ENCODE measurements at places on chromosomes 11 and 22. TPM values are rescaled to one million over a fixed set of nuclear protein-coding genes. Genes with fewer than 3 reads are reported as not detected.

DNA sequence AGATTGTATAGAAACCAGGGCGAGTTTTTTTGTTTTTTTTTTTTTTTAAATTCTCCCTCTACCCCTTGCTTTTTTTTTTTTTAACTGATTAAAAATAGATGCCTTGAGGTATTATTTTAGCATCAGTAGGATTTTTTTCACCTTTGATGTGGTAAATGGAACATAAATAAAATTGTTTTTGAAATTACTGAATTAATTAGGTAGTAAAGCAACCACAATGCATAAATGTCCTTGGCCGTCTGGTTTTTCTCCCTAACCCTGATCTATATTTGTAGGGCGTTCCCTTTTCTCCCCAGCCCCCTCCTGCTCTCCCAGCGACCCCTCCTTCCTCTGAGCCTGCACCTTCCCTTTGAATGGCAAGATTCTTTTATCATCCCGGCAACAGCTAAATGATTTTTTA, 107.8 kb downstream of the ZBTB16 start:
- DNase-seq = no peak

DNA sequence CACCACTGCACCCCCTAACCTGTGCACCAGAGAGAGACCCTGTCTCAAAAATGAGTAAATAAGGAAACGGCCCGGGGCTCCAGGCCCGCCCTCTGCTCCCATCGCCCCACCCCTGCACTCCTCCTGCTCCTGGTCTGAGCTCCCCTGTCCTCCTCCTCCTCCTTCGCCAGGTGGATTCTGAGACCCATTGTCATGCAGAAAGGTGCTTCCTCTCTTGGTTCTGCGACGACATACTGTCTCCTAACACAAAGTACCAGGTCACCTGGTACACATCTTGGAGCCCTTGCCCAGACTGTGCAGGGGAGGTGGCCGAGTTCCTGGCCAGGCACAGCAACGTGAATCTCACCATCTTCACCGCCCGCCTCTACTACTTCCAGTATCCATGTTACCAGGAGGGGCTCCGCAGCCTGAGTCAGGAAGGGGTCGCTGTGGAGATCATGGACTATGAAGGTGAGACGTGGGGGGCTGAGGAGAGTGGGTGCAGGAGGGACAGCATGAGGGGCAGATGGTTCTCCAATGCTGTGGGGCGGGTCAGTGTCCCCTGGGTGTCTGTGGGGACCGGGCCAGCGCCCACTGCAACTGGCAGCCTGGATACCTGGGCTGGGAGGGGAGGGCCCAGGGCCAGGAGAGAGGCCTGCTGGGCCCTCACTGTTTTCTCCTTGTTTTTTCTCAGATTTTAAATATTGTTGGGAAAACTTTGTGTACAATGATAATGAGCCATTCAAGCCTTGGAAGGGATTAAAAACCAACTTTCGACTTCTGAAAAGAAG, 3.1 kb upstream of the APOBEC3D start:
- DNase-seq = no peak

GRCh38 chr22:37848587-37849088, 581 bp upstream of the EIF3L start:
- no peak for DNase-seq

The COX8A gene
- 597 TPM for total RNA-seq

GRCh38 chr22:47796128-47796908, 1033.9 kb downstream of the TBC1D22A start:
- DNase-seq = no peak

GRCh38 chr11:128420265-128420664, 167.1 kb downstream of the ETS1 start:
- DNase-seq = no peak

GRCh38 chr11:70135625-70136059, 57.5 kb downstream of the ANO1 start:
- DNase-seq = peak; percentile 17

- no peak for DNase-seq
Observed at GRCh38 chr22:46387748-46388147, 52.2 kb downstream of the TRMU start.

DNA sequence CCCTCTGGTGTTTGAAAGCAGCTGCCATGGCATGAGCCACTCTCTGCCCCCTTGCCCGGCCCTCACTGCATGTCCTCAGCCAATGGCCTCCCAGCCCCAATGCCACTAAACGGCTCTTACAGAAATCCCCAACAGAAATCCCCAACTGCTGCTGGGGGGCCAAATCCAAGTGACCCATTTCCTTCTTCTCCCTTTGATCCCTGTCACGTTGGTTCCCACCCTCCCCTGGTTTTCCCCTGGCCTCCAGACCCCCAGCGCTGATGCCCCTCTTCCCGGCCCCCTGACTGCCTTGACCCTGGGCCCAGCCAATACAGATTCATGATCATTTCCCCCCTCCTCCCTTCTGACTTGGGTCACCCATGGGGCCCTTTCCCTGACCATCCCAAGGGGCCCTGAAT, 30.9 kb downstream of the IGLL1 start:
- DNase-seq = no peak

DNA sequence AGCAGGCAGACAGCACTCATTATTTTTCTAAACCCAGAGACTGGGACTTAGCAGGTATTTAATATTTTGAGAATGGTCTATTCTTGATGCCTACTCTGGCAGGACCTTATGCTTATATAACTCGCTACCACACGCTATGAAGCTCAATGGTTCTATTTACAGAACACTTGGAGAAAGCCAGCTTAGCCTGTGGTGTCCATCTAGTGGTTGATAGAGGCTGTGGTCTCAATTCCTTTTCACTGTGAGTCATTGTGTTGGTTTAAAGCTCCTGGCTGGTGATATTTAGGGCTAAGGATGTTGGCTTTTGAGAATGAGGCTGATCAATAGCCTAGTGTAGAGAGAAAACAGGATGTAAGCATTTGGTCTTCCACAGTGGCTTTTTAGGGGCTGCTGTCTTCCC, 206.4 kb downstream of the DBX1 start:
- peak; percentile 80 for DNase-seq

- DNase-seq = no peak
Observed at GRCh38 chr11:74132833-74133232, 38.0 kb downstream of the C2CD3 start.

The SLC17A6 gene
- not detected for total RNA-seq

DNA sequence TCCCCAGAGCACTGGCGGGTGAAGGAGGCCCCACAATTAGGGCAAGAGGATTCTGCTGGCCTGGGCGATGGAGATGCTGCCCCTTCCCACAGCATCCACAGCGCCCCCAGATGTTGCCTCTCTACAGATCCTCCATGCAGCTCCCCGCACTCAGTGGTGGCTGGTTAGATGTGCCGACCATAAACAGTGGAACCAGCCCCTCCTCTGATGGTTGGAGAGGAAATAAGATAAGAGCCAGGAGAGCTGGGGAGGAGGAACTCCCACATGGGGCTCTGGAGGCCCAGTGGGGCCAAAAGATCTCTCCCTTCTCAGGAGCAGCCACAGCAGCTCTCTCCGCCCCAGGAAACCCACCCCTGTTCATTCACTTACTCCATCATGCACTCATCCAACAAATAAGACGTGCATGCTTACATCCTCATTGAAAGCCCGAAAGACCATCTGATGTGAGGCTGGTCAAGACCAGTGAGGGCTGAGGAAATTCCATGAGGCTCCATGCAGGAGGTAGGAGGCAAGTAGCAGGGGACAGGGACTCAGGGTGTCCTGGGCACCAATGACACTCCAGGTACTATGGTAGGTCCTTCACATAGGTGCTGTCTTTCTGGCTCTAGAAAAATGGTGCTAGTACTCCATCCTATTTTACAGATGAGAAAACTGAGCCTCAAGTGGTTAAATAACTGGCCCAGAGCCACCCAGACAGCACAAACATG, 1.5 kb downstream of the PTGDR2 start:
- DNase-seq = no peak

GRCh38 chr11:107921997-107922396, 6.3 kb upstream of the RAB39A start:
- no peak for DNase-seq

- no peak for DNase-seq
Observed at GRCh38 chr11:13160806-13161205, 116.8 kb upstream of the BMAL1 start.

- no peak for DNase-seq
Observed at GRCh38 chr11:110977661-110978060, 265.4 kb upstream of the ARHGAP20 start.

The SOX6 gene
- 7.9 TPM for total RNA-seq

GRCh38 chr11:31214372-31214771, 155.2 kb downstream of the DCDC1 start:
- DNase-seq = peak; percentile 9

The DCPS gene
- total RNA-seq = 21.3 TPM

- no peak for DNase-seq
Observed at GRCh38 chr22:31099841-31100761, 7.3 kb downstream of the SELENOM start.

DNA sequence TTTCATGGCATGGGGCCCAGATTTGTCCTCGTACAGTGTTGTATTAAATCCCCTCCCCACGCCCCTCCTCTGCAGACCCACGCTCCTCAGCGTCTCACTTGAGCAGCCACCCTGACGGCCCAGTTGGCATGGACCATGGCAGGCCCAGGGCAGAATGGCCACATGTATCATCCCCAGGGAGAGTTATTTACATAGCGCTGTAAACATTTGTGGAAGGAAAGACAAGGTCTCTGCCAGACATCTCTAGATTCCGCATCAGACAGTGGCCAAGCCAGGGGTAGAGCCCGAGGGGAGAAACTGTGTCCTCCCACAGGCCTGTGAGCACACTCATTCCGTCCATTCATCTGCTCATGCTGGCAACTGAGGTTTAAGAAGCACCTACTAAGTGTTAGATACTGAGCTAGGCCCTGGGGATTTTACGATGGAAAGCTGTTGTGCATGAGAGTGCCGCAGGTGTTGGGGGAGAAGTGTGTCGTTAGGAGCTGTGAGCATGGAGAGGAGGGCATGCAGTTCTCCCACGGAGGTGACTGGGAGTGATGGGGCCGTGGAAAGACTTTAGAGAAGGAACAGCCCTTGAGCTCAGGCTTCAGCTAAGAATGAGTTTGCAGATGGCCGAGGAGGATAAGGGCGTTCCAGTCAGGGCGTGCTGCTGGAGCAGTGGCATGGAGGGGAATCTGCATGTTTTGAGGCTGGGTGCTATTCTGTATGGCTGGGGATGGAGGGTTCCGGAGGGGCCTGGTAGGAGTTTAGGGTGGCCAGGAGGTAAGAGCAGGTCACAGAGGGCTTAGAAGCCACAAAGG, 94.9 kb downstream of the GRIK4 start:
- no peak for DNase-seq

The RAB38 gene
- total RNA-seq = not detected

DNA sequence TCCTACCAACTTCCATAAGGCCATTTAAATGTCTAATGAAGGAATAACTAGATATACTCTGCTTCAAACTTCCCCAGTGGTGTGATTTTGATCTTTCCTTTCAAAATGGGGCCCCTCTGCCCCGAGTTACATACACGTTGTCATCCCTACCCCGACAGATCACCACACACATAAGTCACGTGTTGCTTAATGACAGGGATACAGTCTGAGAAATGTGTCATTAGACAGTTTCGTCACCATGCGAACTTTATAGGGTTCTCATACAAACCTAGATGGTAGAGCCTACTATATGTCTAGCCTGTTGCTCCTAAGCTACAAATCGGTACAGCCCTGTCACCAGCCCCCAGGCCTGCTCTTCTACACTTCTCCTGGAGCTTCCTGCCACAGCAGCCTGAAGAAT, 49.8 kb upstream of the SCUBE2 start:
- no peak for DNase-seq

The OR52B6 gene
- total RNA-seq = not detected

DNA sequence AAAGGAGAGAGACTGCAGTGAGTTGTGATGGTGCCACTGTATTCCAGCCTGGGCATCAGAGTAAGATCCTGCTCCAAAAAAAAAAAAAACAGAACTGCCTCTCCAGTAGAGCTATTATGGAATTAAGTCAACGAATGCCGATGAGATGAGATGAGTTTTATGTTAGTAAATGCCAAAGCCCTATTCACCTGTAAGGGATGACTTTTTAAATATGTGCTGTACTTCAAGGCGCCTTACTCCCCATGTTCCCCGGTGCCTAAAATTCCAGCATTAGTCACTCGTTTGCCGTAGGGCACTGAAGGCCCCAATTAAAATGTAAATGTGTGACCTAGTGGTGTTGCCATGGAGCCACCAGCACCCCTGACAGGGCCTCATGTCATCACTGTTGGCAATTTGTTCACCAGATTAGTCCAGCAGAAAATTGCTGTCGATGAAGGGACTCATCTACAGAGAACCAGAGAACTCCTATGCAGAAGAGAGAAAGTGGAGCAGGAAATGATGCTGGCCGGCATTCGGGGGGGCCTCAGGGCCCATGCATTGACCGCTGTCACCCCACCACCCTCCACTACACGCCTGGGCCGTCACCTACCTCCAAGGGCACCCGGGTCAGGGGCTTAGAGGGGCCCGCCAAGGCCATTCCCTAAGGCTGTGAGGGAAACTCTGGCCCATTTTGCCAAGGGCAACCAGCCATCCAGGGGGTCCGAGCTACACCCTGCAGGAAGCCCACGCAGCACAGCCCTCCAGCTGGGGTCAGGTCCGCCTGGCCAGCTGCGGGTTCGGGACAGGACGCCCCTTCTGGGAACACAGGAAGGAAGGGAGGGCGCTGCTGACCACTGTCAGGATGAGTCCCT, 17.8 kb downstream of the LIF start:
- DNase-seq = no peak

GRCh38 chr11:64627371-64627770, 36.4 kb downstream of the SLC22A12 start:
- no peak for DNase-seq

DNA sequence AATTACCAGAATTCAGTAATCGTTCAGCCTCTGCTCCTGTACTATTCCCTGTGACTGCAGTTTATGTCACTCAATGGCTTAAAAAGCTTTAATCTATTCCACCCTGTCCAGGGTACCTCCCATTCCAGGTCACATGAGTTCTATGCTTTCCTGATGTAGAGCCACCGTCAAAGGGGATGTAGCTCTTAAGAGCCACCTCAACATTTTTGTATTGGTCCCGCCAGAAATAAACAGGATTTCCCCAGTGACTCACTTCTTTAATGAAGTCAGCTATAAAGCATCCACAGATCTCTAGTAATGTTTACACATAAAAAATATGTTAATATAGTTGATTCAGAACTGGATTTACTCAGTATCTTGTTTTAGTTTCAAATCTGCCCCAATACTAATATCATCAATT, 1.3 kb upstream of the OR8D1 start:
- no peak for DNase-seq

GRCh38 chr22:37654563-37655251, 3.8 kb upstream of the PDXP start:
- DNase-seq = no peak

The EIF3F gene
- 370 TPM for total RNA-seq

GRCh38 chr11:58675334-58676155, 53.1 kb downstream of the CNTF start:
- DNase-seq = peak; percentile 55

- DNase-seq = no peak
Observed at GRCh38 chr11:128026596-128026995, 560.8 kb downstream of the ETS1 start.

DNA sequence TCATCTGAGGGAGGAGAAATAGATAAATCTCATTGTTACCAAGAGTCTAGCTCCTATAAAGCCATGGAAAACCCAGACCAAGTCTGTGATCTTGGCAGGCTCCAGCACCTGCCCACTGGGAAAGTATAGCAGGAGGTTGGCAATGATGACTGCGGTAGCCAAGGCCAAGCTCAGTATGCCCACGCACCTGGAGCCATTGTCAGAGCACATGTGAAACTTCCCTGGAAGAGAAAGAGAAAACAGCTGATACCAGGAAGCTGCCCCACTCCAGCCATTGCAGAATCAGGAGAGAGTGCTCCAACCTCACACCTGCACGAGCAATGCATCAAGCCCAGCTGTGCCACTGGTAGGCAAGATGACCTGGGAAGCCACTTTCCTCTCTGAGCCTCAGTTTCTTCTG, 62.2 kb upstream of the HEPHL1 start:
- no peak for DNase-seq

All from SJCRH30 (cell line).